Stimulated activated CD8-positive, alpha-beta memory T cell treated with anti-CD3 and anti-CD28 coated beads, Interleukin-4, amount 100 ng/mL, for 4 hours (primary cell): ENCODE measurements at places on chromosomes 2 and 18.

DNA sequence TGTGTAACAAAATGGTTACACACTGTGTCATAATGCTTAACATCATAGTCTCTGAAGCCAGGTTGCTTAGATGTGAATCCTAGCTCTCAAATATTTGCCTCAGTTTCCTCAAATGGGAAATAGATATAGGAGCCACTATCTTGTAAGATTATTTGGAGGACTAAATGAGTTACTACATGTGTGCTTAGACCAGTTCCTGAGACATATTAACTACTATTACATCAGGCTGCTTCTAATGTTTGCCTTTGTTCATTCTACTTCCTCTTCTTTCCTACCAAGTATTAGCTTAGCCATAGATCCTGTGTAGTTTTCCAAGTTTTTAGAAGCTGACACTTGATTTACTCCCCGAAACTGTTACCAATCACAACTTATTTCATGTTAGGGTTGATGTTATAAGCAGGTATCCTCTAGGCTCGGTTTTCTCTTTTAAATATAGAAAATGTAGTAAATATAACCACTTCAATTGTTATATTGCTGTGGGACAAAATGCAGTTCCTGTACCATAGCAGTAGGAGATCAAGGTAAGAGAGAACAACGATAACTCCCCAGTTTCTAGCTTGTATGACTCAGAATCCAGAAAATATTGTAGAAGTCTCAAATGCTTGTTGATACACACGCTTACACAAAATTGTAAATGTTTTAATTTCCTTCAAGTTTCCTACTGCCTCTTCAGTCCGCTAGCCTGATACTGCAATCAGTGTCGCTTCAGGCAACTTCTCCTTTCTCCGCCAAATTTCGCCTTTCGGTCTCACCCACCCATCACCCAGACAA is 751 bp upstream of the DNAJC10 start:
- no peak for DNase-seq

DNA sequence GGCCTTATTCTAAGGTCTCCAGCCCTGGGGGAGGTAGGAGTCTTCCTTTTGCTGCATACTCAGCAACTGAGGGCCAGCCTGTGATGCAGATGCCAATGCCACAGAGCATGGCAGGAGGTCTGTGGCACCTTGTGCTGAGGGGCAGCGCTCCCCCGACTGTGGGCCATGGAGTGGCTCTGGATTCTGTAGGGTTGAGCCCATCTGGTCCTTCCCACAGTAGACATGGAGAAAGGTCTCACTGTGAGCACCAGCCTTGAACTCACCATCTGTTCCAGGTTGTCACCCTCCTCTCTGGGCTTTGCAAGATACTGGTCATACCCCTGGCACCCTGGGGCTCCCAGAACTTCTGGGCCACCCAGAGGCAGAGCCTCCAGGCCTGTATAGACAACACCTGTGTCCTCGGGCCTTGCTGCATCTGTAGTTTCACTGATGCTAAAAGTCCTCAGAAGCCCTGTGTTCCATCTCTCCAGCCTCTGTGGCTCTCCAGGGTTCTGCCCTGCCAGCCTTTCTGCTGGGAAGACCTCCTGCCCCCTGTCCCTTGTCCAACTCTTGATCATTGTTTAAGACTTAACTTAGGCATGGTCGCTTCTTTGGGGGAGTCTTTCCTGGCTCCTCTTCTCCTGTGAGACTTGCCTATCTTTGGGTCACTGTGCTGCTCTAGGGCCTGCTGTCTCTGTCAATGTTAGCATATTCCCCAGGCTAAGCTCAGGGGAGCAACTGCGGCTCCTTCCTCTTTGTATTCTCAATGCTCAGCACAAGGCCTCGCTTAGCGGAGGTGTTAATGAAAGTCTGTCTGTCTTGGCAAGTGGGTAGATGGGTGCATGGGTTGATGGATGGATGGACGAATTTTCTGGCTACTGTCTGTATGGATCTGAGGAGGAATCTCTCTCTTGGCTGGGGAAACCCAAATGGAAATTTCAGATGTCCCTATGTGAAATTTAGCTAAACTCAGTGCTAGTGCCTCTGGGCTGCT is 160.9 kb downstream of the DYSF start:
- no peak for DNase-seq

- DNase-seq: no peak
Measured at GRCh38 chr2:175097297-175097696, 70.7 kb downstream of the ATF2 start.

DNA sequence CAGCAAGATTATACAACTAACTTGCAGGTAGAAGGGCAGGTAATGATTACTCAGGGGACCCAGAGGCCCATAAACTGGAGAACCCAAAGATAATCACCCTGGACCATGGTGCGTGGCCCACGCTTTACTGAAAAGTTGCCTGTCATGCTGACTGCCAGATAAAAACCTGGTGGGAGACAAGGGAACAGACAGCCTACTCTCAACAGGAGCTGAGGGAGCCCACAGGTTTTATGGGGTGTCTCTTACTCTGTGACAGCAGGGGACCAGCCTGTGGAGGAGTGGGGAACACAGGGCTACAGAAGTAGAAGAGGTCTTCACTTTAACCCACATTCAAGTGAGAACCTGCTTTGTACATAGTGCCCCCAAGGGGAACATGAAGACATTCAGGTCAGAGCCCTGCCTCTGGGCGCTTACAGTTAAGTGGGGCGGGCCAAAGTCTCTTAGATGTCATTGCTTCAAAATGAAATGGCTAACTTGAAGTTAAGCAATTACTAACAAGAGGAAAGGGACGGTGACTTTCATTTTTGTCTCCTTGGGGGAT is 60.4 kb downstream of the DHRS9 start:
- no peak for DNase-seq

- DNase-seq: no peak
Measured at GRCh38 chr2:220785178-220785577, 786.9 kb downstream of the EPHA4 start.

DNA sequence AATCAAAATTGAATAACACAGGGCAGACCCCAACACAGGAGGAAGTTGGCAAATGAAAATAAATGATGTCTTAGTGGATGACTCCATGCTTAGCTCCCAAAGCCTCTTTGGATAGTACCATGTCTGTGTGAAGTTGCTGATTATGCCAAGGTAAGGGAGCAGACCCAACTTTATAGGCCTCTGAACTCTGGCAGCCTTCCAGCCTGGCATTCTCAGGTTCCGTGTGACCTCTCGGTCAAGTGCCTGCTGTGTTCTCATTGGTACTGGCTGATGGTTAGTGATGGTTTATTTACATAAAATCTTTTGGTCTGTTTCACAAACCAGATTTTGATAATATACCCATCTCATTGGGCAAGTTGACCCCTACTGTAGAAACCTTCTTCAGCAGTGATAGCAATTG is 112.2 kb upstream of the TTC39C start:
- no peak for DNase-seq

GRCh38 chr2:86358957-86359356 is 21.5 kb upstream of the REEP1 start:
- no peak for DNase-seq

DNA sequence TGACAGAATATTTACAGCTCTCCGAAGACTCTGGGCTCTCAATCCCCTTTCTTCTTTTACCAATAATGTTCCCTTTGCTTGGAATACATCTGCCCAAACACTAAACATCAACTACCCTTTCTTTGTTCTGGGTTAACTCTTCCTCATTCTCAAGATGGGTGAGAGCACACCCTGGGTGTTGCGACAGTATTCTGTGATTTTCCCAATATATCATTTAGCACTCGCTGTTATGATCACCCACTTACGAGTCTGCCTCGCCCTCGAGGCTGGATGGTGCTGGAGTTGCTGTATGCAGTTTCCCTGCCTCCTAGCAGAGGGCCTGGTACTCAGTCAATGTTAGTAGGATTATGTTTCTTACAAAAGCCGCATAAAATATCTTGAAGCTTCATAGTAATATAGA is 93.2 kb downstream of the SOCS6 start:
- DNase-seq: no peak

GRCh38 chr2:64988420-64989125 is 626 bp upstream of the SLC1A4 start:
- DNase-seq: no peak

- peak; percentile 27 for DNase-seq
Measured at GRCh38 chr2:44358503-44358902, 2.8 kb downstream of the PREPL start.

- DNase-seq: peak; percentile 16
Measured at GRCh38 chr2:110748489-110748867, 16.1 kb downstream of the ACOXL start.

DNA sequence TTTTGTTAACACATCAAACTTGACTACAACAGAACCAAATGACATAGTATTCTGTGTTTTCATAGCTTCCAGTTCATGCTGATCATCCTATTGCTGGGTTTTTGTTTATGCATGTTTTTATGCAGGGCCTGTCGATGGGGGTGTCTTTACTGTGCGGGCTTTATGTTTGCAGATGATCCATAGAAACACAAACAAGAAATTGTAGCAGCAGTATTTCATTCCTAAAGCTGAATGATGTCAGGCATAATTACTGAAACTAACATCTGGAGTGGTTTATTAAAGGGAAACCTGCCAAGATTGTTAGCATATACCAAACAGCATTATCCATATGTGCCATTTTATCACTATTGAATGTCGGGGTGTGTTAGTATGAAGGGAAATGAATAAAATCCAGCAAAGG is 129.7 kb downstream of the PTPRM start:
- DNase-seq: no peak

DNA sequence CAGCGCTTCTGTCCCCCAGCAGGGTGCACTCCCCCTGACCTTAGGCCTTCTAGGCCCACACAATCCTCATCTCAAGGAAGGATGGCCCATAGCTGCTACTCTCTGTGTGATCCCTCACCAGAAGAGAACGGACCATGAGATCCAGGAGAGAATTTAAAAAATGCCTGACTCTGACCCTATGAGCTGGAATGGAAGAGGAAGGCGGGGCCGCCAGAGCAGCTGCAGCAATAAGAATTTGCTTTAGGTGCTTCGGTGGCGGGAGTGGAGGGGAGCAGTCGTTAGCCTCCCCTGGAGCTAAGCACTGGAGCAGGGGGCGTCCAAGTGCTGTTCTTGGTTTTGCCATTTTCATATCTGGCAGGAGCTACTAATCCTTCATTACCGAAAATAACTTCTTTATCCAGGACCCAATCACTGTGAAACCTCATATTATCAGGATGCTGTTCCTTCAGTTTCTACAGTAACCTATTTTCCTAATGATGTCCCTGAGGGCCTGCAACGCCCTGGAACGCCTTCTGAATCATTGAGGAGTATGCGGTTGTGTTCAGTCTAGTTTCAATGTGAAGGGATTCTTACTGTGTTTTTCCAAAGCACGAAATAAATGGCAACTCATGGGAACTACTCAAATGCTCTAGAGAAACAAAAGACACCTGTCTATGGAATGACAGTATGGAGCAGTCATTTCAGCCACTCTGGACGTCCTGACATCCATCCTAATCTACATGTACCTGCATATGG is 105.1 kb upstream of the SIX2 start:
- DNase-seq: no peak

- DNase-seq: no peak
Measured at GRCh38 chr18:51988277-51988676, 351.7 kb upstream of the DCC start.

DNA sequence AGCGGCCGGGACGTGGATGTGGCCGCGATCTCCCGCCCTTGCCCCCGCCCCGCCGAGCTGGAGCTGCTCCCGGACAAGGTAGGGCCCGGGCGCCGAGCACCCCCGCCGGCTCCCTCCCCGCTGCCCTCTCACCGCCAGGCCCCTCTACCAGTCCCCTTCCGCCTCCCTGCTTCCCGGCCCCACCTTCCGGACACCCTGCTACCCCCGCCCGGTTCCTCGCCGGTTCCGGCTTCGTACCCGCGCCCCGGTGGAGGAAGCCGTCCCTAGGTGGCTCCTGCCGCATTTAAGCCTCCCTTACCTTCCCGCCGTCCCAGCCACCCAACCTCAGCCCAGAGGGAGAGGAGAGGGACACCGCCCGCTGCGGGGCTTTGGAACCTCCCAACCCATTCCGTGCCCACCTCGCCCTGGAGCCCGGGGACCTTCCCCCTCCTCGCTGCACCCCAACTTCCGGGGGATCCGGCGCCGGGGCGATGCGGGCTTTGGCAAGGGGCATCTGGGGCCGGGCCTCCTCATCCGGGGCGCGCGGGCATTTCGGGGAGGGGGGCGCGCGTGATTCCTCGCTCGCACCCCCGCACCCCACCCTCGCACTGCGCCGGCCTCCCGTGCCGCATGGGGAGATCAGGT is 475 bp downstream of the B3GNT2 start:
- no peak for DNase-seq

- no peak for DNase-seq
Measured at GRCh38 chr2:54818226-54818625, 94.8 kb downstream of the EML6 start.

DNA sequence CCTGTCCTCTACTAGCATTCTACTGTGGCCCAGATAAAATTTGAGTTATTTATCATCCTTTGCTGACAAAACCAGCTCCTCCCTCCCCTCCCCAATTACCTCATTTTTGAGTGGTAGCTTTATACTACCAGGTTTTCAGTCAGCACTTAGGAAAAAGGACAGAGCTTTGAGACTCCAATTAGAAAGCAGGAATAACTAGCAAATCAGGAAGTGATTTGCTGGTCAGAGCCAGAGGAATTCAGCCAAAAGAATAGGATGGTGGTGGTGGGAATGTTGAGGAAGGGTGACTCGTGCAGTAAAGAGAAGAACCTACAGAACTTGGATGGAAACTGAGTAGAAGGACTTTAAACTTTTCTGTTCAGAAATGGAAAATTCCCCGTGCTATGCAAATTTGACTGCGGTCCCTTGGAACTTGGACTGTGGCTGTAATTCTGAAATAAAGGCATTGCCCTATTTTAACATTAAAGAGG is 3.7 kb downstream of the MYL12B start:
- no peak for DNase-seq

DNA sequence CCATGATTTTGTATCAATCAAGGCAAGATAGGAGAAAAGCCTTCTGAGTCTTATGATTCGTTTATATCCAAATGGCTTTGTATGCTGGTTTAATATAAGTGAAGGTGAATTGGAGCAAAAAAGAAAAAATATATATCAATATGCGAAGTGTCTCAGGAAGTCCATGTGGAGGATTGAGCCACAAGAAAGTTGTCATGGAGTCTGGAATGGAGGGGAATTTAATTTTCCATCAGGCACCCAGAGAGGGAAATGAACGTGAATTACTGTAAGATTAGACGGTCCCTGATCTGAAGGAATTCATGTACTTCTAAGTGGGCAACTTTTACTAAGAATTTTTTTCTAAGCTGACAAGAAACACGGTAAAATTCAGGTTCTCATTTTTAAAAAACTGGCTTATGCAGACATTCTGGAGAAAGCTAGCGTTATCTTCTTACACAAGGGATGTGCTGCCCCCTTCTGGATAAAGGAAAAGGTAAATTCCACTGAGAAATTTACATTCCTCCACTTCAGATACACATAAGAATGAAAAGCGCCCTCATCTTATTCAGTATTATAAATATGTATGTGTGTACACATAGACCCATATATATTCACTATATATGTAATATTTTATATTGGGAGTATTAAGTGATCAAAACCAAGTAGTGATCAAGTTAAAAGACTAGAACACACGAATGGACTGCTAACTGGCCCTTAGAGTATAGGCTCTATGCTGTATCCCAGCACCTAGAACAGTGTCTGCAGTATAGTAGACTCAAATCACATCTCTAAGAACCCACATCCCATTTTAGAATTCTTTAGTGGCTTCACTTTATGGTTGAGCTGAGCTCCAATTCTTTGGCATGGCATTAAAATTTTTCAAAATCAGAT is 289.0 kb upstream of the TFPI start:
- DNase-seq: no peak
